ENCODE measurements at places on chromosomes 16 and 17.

- no peak for DNase-seq
Measured at GRCh38 chr17:57110152-57110542, 25.1 kb downstream of the AKAP1 start.

DNA sequence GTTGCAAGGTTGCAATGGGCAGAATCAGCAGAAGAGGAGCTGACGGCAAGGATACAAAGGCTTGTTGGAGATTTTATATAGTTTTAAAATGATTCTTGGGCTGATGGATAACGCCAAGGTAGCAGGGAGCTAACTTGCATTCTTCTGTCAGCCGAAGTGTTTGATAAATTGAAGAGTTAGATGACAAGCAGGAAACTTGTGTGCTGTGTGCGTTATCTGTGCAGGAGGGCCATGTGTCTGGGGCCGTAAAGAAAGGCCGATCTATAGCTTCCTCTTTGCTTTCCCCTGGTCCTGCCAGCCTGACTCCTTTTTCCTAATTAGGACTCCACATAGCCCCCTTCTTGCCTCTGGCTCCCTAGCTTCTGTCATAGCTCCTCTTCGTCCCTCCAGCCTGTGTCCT is 6.7 kb upstream of the WWOX start:
- no peak for DNase-seq

DNA sequence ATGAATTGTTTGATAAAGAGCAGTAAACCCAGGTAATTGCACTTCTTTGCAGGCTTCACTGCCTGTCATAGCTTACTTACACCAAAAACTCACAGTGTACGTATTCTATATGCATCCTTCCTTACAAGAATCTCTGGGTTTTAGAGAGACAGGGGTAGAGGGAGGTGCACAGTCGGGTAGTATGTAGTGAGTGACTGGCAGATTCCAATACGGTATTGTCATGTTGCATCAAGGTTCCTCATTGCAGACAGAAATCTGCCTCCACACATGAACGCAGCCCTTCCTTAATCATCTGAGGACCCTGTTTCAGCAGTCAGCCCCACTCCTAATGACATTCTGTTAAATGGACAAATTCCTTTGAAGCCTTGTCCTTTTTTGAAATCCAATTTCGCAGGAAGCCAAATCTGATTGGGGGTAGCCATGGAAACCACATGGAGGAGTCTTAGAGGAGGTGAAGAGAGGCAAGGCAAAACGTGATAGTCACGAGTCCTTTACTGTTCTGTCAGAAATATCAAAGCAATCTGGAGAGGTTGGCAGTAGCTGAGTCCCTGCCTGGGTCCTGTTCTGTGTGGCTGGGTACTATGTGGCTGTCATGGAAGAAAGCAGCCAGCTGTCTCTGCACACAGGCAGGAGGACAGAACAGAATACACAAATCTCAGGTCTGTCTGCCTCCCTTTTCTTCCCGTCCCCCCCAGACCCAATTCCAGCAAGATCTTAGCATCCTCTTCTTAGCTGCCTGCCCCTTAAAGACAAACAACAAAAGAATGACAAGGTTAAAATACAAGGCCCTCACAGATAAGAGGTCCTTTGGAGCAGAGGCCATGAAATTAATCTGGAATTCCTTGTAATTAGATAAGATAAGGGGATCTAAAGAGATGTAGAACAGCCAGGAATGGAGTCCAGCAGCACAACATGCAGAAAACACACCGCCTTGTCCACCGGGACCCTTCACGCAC is 3.1 kb upstream of the SKAP1 start:
- DNase-seq, result no peak

DNA sequence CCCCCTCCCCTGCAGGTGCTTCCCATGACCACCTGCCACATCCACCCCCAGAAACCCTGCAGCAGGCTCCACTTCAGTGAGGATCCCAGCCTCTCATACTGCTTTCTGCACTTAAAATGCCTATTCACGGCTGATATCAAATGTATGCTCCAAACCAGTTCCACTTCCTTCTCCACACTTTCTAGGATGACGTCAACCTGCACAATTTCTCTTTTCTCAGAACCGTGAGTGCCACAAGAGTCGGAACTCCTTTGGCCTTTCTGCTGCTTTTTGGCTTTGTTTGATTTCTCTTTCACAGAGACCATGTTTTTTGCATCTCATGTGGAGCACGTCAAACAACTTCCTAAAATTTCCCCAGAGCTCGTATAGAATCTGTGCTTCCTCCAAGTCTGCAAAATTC is 378.8 kb upstream of the TNRC6C start:
- DNase-seq, result no peak

- DNase-seq, result no peak
Measured at GRCh38 chr16:62041401-62041800, 5.2 kb upstream of the CDH8 start.

DNA sequence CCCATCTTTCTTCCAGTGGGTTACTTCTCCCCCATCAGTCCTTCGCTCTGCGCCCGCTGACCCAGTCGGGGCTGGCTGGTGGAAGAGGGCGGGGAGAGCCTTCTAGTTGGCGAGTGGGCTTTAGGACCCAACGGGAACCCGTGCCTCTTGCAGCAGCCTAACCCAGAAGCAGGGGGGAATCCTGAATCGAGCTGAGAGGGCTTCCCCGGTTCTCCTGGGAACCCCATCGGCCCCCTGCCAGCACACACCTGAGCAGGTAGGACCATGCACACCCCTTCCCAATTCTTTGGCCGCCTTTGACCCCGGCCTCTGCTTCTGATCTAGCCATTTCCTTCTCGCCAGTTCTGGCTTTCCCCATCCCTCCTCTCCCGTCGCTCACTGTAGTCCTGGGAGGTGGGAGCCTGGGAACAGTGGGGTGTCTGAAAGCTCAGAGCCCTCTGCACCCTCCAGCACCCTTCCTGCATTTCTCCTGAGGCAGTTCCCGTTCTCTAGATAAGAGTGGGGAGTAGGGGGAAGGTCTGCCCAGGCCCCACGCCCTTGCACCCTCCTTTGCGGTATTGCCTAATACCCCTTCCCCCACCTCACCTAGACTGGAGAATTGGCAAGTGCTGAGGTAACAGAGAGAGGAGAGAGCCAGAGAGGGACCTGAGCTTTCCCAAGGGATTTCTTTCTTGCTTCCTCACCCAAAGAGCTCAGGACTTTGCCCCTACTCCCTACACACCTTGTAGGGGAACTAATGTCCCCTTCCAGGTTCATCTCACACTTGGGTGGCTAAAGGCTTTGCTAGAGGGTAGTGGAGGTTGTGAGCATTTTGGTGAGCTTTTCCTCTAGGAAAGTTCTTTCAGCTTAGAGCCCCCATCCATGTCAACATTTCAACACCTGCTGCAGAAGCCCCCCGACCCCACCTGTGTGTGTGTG is at the start of gene RARA:
RARA (plus strand) TSS at position 150 of the 918 bp plus-strand sequence. CDS start 22,039 bp downstream, outside the sequence.
- DNase-seq, result no peak

GRCh38 chr17:59688496-59688895 is 18.7 kb downstream of the PTRH2 start:
- DNase-seq, result no peak

DNA sequence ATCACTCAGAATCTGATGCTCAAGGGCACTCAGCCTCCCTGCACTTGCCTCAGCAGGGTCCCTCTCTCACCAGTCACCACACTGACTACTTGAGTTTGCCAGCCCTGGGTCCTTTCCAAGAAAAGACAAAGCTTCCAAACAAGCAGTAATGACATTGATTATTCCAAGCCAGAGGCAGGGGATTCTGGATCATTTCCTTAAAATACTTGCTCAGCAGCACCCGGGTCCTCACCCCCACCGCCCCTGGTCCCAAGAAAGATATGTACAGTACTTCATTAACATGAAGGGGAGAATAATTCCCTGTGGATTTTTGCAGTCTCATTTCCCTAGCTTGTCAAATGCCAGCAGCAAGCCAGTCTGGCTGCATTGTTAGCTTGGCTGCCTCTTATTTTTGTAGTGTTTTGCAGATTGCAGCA is 83.2 kb upstream of the GNAO1 start:
- DNase-seq, result no peak

GRCh38 chr16:3964686-3965290 is 84.3 kb upstream of the CREBBP start:
- no peak for DNase-seq

GRCh38 chr16:53904533-53904932 is 200.6 kb downstream of the FTO start:
- no peak for DNase-seq

- DNase-seq, result no peak
Measured at GRCh38 chr17:51828901-51829300, 329.6 kb downstream of the CA10 start.

DNA sequence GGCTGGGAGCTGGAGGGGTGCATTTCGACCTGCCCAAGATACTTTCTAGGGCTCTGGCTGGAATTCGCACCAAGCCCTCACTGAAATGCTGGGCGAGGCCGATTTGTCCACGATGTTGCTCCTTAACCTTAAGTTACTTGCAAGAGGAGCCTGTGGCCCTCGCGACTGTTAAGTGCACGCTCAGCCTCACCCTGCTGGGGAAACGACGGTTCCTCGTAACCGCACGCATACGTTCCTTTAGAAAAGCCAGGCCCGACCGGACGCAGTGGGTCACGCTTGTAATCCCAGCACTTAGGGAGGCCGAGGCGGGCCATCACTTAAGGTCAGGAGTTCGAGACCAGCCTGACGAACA is 607 bp upstream of the NCOR1 start:
- DNase-seq, result no peak

DNA sequence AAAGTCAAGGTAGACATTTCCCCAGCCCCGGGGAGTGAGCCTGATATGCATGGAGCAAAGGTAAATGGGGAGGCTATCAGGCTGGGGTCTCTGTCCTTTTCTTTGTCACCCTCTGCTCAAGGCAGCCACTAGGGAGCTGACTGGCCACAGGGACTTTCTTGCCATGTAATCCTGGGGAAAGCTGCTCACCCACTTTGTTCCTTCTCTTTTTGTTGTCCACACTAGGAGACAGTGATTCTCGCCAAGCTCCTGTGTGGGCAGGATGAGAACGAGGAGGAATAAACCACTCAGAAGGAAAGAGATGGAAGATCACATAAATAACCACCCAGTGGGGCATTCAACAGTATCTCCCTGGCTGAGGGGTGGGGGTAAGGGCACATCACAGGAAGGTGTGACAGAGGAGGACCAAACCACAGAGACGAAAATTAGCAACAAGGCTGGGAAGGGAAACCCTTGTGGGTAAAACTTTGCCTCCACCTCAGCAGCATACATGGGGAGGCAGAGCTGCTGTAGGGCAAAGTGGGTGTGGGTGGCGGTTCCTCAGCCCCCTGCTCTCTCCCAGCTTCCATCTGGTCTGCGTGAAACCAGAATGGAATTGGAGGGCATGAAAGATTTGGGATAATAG is 26.2 kb upstream of the CCL1 start:
- DNase-seq, result no peak

DNA sequence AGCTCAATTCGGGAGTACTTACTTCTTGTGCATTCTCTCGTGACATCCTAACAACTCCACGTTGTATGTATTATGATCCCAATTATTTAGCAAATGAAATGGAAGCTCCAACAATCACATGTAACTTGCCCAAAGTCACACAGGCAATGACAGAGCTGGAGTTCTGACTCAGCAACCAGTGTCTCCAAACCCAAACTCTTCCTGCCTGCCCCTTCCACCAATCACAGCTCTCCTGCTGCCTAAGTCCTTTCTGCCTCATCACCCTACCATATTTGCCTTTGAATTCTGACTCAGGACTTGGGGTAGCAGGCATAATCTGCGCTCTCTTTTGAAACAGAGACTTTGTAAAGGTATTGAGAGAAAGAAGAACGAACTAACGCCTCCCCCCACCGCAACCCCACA is 245.2 kb upstream of the MAF start:
- DNase-seq, result no peak

GRCh38 chr16:13453938-13454553 is 465.9 kb upstream of the ERCC4 start:
- DNase-seq, result no peak

DNA sequence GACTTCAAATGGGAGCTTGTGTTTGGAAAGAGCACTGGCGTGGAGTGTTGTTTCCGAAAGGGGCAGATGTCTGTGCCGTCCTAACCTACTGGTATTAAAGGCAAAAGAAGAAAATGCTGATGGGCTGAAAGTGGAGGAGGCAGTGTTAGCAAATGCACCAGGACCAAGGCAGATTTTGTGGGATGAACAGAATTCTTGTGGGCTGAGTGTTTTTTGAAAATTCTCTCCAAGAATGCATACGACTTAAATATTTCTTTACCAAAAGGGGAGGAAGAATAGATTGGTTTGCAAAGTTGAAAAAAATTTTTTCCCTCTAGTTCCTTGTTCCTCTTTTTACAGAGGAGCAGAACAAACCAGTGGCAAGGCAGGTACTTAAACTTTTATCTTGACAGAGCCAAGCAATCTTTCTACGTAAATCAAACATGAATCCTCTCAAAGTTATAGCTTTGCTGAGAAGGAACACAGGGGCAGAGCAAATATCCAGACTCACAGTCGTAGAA is 16.8 kb downstream of the MARCHF10 start:
- DNase-seq, result no peak

DNA sequence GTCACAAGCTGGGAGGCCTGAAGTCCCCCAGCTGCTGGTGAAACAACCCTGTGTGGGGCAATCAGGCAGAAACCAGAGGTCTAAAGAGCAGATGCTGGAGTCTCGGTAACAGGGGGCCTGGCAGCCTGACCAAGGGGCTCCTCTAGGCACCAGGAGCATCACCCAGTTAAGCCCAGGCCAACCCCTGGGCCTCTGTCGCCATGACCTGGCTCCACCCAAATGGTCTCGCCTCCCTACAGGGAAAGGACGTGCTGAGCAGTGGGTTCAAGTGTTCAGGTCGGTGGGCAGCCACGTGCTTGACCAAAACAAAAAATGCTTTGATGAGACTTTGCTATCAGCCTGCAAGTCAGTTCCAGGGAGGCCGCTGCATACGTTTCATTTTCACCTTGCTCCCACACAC is 240.3 kb downstream of the ZNF423 start:
- no peak for DNase-seq

DNA sequence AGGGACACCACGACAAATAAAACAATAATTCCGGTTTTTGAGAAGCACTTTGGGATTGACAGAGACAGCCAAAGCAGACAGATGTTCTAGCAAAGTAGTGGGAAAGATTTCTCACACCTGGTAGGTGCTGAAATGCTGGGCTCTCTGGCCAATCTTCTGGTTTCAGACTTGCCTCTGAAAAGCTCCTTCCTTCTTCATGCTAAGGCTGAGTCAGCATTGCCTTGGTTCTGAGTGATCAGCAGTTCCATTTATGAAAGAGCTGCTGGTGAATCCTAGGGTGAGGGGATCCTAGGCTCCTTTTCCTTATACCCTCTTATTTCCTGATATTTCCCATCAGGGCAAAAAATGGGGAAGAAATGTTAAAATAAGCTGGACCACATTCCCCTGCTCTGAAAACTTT is 268.7 kb upstream of the SALL1 start:
- no peak for DNase-seq

GRCh38 chr17:57909551-57909950 is 45.7 kb downstream of the CUEDC1 start:
- no peak for DNase-seq

- DNase-seq, result no peak
Measured at GRCh38 chr16:8957063-8957397, 6.7 kb downstream of the USP7 start.

DNA sequence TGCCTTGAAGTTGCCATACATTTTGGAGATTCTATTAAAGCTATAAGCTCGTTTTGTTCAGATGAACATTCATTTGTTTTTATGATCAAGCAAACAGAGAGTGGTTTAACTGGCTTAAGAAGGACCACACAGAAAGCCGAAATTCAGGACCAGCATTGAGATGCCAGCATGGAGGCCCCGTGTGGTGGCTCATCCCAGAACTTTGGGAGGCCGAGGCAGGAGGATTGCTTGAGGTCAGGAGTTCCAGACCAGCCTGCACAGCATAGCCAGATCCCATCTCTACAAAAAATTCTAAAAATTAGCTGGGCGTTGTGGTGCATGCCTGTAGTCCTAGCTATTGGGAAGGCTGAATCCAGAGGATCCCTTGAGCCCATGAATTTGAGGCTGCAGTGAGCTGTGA is 45.9 kb upstream of the KIFC3 start:
- no peak for DNase-seq

Data from stimulated activated CD4-positive, alpha-beta T cell treated with anti-CD3 and anti-CD28 coated beads, Interleukin-1b, Interleukin-23, amount 100 ng/mL, for 4 hours (primary cell).